ENCODE measurements at places on chromosomes 1 and 21.

DNA sequence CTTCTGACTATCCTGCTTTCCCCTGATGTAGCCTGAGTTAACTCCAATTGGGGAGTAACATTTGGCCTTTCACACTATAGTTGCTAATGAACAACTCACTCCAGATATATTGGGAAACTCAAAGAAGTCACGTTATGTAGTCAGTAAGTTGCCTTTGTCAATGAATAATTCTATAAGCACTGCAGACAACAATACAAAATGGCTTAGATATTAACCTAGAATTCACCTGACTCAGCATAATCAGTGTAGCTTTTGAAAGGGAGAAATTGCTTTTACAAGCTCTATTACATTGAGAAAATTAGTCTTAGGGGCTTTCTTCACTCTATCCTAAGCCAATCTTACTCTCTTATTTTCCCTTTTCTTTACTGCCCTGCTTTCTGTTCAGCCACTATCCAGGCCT lies 303.5 kb upstream of the NR5A2 start:
- no peak for DNase-seq

GRCh38 chr1:161382214-161383019 lies 14.7 kb upstream of the CFAP126 start:
- peak; percentile 59 for DNase-seq

DNA sequence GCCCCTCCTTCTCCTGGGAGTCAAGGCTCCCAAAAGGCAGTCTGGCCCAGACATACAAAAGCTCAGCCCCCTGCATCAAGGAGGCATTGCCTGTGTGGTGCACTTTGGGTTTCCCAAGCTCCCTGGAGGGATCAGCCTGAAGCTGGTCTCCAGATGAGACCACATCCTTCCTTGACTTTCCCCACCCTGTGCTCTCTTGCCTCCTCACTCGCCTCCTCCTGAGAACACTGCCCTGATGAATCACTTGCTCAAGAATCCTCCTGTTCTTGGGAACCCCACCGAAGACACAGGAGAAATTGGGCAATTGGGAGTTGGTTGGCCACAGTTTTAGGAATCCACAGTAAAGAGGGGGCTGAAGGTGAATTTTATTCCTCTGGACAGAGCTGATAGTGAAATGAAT lies 34.8 kb upstream of the LYST start:
- no peak for DNase-seq

- no peak for DNase-seq
Measured at GRCh38 chr1:172292840-172293239, 127.6 kb upstream of the C1orf105 start.

DNA sequence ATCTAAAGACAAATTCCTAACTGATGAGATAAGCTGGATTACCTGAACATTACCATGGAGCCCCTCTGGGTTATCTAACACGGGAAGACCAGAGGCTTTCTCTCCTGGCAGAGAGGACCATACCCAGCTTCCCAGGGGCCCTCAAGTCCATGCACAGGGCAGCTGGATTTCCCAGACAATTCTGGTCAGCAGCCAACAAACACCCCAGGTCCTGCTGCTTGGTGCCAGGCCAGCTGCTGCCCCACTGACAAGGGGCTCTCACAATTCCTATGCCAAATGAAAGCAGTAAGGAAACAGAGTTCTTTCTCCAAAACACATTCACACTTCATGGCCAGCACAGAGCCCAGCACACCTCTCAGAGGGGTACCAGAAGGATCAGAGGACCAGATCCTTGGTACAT lies 114.2 kb downstream of the HLCS start:
- DNase-seq = no peak

- DNase-seq = no peak
Measured at GRCh38 chr1:29417147-29417858, 181.0 kb downstream of the PTPRU start.

DNA sequence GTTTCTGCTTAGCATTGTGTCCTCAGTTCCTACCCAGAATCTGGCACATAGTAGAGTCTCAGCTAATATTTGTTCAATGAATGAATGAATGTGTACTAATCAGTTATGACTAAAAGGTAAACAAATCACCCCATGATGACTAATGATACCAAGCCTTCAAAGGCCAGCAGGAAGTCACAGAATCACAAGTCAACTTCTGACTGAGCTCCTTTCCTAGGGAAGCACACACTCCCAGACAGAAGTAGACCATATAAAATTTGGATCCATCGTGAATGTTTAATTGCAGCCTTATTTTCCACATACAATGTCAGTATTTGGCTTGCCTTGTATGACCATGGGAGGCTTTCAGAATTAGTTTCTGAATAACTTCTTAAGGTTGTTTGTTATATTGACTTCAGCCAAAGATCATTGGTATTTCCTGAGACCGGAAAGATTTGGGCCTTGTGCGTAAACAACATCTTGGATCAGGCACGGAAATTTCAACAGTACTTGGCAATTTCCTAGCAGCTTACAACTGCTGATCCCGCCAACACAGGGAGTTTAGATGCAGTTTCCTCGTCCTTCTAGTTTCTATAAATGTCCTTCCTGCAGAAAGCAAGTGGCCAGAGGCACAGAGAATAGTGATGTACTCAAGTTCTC lies 185.9 kb upstream of the ATP1B1 start:
- no peak for DNase-seq

- DNase-seq = no peak
Measured at GRCh38 chr1:153395136-153395685, 4.3 kb upstream of the S100A8 start.

GRCh38 chr1:23251812-23252211 lies 34.5 kb upstream of the HTR1D start:
- no peak for DNase-seq

- no peak for DNase-seq
Measured at GRCh38 chr1:29639741-29640427, 403.6 kb downstream of the PTPRU start.

GRCh38 chr1:214316593-214316992 lies 35.6 kb downstream of the SMYD2 start:
- DNase-seq = peak; percentile 34

DNA sequence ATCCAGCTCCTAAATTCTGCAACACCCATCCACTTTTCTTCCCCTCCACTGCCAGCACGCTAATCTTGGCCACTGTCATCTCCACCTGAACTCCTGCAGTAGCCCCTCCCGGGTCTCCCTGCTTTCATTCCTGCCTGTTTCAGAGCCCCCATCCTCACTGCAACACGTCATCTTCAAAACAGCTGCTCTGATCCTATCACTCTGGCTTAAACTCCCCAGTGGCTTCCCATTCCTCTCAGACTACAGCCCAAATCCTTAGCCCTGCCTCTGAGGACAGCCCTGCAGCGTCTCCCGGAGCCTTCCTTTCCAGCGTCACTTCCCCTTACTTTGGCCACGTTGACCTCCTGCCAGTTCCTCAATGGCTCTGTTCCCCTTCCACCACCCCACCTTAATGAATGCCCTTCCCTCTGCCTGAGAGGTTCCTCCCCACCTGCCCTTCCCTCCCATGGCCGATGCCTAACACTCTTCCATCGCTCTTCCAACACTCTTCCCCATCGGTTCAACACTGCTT lies 22.9 kb upstream of the IFNAR2 start:
- DNase-seq = no peak

DNA sequence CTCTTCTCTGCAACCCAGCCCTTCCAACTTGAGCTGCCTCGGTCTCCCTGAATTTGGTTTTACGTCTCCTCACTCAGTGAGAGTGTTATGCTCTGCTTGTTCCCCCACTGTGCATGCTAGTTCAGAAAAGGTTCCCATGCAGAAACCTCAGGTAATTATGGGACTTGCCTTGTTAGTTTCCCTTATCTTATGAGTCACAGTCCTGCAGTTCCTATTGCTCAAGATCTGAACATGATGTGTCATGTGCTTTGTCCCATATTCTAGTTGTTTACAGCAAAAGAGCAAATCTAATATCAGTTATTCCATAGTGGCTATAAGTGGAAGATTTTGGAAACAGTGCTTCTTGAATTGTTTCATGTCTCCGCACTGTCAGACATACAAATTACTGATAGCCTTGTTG lies 74.4 kb downstream of the DUSP10 start:
- no peak for DNase-seq

DNA sequence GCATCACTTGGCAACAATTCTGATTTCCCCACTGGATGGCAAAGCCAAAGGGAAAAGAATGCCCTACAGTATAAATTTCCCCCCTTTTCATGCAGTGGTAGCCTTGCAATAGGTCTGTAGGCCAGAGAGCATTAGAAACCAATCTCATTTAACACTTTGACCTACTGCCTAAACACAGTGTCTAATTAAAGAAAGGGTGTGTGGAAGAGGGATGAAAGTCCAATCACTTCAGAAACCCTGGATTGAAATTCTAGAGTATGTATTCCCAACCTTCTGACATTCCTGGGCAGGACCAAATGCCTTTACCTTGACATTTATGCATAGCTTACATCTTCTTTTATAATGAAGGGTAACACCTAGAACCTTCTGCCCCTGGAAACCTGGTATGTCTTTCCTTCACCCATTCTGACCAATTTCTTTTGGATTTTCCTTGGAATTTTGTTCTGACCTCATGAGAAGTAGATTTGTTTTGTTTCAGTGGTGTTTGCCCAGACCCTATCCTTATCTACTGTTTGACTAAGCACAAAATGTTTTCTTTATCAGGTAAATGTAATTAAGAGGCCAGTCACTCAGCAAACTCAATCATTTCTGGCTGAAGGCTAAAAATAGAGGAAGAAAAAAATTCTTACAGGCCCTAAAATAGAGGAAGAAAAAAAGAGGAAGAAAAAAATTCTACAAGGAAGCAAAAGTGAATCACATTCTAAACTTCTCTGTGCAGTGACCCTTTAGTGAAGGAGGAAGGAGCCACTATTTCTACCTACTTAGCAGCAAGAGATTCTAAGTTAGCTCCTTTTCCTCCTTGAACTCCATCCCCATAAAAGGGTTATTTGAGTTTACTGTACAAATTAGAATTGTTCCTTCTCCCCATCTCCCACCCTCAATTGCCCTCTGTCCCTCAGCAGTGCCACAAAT lies 129.5 kb upstream of the DSCAM start:
- no peak for DNase-seq

DNA sequence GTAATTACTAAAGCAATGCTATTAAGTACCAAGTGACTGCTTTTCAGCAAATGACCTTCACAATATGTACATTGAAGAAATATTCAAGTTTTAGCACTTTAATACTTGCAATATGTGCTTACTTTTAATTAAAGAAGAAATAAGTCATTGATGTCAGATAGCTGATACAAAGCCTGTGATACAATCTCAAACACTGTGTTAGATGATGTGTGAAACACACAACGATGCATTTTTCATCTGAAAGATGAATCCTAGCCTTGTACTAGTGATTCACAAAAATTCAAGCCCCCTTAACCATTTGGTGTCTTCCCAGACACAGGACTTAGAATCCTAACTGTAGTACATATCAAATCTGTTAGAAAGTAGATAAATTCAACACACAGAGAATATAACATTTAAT lies 724.1 kb upstream of the ADAMTS5 start:
- no peak for DNase-seq

- DNase-seq = no peak
Measured at GRCh38 chr1:64515427-64515826, 45.5 kb downstream of the CACHD1 start.

DNA sequence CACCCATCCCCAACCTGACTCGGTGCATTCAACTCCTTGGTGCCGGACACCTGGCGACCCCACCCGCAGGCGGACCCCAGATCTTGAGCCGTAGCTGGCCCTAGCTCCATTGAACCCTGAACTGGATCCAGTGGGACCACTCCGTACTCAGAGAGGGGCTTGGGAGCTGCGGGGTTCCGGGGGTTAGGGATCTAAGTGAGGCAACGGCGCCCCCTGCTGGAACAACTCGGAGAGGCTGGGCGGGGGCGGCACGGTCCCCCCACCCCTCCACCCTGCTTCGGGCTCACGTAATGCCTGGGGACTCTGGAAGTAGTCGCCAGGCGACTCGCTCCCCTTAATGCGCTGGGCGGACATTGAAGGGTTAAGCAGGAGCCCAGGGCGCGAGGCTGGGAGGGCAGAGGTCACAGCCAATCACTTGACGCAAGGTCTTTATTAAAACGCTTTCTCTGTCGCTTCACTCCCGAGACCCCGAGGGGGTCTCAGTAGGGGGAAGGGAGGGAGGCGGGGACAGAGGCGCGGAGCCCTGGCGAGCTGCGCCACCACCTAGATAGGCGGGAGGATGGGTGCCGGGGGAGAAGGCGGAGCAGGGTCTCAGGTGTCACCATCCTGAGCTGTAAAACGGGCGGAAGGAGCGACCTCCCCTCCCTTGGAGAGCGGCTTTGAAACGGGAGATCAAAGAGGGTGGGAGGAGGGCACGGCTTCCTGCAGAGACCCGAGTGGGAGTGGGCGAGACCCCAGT lies 704 bp upstream of the CRABP2 start:
- peak; percentile 94 for DNase-seq

DNA sequence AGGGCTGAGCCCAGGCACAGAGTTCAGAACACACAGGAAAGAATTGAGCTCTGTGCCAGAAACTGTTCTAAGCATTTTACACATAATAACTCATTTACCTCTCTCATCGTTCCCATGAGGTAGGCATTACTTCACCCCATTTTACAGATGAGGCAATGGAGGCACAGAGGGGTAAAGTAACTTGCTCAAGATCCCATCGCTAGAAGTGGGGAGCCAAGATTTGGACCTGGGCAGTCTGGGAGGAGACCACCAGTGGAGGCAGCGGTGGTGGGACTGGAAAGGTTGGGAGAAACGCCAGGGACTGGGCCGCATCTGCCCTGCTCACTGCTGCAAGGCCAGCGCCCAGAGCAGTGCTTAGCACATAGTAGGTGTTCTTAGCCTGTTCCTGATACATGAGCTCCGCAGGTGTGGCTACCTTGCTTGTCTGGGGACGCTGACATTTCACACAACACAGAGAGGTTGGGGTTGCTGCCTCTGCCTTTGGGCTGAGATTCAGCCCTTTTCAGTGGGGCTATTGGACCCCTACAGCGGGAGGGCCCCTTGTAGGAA lies 27.8 kb upstream of the EPS8L3 start:
- no peak for DNase-seq

GRCh38 chr21:24617819-24618218 lies 989.5 kb downstream of the MRPL39 start:
- DNase-seq = no peak

DNA sequence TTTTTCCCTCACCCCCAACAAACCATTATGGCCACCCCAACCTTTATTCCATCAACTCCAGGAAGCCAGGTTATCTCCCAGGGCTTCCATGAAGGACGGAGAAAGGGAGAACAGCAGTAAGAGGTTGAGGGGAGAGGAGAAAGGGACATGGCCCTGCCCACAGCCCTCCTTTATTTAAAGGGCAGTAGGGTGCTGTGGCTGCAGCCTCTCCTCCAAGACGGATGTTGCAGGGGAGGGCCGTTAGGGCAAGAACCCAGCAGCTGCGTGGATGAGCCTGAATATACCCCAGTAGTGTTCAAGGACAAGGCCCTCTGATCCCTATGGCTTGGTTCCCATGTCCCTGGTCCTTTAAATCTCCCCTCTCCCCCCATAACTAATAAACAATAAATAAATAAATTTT lies 5.9 kb downstream of the RXFP4 start:
- DNase-seq = no peak

Measured in neural progenitor cell (in vitro differentiated cells).